ENCODE measurements at places on chromosomes 12 and 14.

- no peak for DNase-seq
Measured at GRCh38 chr12:106602076-106602475, 19.3 kb downstream of the RFX4 start.

- DNase-seq = no peak
Measured at GRCh38 chr14:90567991-90568390, 171.2 kb downstream of the CALM1 start.

- DNase-seq = peak; percentile 87
Measured at GRCh38 chr14:90454041-90455000, 57.5 kb downstream of the CALM1 start.

GRCh38 chr14:35973770-35974169 is 147.6 kb downstream of the BRMS1L start:
- no peak for DNase-seq

DNA sequence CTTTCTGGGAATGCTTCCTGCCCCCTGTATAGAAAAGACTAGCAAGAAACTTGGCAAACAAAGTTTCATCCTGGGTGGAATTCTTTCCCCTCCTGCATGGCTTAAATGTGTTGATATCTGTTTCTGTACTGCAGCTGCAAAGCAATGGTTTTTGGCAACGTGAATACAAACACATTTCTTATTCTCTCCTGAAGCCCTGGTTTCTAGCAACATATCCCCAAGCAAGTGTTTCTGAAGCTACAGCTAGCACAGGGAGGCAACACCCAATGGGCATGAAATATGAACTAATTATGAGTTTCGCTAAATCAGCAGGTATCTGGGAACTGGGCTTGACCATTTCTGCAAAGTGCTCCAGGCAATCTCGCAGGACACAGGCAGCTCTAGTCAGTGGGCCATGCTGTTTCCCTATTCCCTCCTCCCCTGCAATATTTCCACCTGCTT is 392.3 kb upstream of the TMPO start:
- DNase-seq = no peak

DNA sequence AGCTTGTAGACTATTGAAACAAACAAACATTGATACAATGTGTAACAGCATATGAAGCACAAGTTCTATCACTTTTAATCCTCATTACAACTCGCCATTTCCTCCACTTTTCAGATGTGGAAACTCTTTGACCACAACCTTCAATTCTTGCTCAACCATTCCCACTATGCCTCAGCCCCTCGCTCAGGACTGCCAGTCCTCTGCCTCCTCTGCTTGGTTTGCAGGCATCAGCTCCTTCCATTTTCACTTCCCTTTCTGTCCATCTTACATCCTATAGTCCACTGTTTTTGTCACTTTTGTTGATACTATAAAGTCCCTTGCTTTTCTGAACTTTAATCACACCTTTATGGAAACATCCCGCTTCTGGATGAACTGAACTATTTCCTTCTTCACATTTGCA is 28.2 kb upstream of the CD27 start:
- no peak for DNase-seq

GRCh38 chr12:121190523-121191031 is 19.4 kb upstream of the P2RX4 start:
- DNase-seq = peak; percentile 98

- DNase-seq = no peak
Measured at GRCh38 chr14:49545716-49546115, 40.5 kb downstream of the RPS29 start.

DNA sequence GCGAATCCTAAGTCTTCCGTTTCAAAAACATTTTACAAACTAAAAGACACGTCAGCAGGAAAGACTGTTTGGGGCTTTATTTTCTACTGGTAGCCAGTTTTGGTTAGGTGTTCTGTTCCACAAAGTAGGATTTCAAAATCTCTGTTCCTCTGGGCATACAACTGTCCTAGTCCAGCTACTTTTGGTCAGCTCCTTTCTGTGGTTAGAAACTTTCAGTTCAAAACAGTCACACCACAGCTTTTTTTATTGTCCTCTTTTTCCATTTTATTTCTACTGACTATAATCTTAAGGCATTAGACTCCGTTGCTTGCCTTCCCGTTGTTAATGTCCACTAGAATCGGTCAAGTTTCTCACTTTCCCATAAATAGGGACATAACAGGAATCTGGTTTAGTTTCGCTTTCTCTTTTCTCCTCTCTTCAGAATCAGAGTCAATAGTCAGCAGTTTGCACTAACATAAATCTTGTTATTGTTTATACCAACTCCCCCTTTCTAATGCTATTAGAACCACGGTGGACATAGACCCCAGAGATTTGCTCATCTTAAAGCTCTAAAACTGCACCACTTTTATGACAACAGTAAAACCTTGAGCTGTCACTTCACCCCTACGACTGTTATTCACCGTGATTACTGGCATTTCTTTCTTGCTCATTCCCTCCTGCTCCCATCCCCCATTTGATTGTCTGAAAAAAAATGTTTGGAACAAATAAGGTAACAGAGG is 41.5 kb upstream of the NPAS3 start:
- peak; percentile 44 for DNase-seq

- DNase-seq = peak; percentile 75
Measured at GRCh38 chr12:4118017-4118510, 155.5 kb upstream of the CCND2 start.

DNA sequence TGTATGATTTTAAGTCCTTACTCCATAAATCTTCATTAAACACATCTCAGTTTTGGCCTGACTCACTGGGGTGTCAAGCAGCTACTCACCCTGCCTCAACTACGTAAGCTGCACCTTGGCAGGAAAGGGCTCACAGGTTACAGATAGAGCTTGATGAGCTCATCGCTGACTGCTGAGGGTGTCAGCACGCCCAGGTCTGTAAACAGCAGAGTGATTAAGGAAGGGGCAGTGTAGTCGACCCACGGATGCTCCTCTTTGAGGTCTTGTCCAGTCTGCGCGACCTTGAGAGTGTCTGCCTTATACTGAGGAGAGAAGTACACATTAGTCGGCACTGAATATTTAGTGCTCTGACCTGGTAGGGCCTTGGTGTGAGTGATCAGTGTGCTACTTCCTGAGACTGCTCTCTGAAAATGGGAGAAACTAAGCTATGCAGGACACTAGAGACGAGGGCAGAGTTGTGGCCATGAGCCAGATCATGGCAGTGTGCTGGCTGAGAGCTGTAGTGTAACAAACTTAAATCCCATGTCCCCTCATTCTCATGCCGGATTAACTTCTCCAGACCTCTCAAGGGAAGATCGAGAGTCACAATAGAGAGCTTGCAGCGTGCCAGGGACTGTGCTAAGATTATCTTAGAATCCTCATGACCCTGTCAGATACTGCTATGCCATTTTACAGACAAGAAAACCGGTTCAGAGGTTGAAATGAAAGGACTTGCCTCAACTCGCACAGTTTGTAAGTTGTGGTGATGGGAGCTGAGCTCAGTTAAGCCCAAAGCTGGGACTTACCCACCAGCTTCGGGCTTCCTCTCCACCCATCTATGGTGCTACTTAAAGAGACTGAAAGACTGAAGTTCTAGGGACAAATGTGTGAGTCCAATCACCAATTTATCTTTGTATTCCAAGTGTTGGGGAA is 11.6 kb downstream of the EIF2B1 start:
- DNase-seq = no peak

GRCh38 chr12:49432616-49433015 is 65.4 kb downstream of the SPATS2 start:
- no peak for DNase-seq

GRCh38 chr12:94609917-94610443 is 40.4 kb downstream of the TMCC3 start:
- DNase-seq = no peak

- no peak for DNase-seq
Measured at GRCh38 chr12:75591628-75592027, 80.2 kb upstream of the KRR1 start.

GRCh38 chr12:10741845-10742244 is 18.7 kb upstream of the YBX3 start:
- no peak for DNase-seq

GRCh38 chr14:31858868-31859267 is 218.2 kb upstream of the ARHGAP5 start:
- no peak for DNase-seq

- DNase-seq = no peak
Measured at GRCh38 chr12:16636435-16637055, 30.6 kb upstream of the LMO3 start.

- DNase-seq = no peak
Measured at GRCh38 chr12:132604668-132605441, 5.5 kb downstream of the LRCOL1 start.

GRCh38 chr12:10155966-10156365 is 16.0 kb downstream of the OLR1 start:
- DNase-seq = no peak

- no peak for DNase-seq
Measured at GRCh38 chr14:65506801-65507200, 94.3 kb downstream of the FUT8 start.

GRCh38 chr14:51999084-51999483 is 9.7 kb downstream of the RTRAF start:
- DNase-seq = peak; percentile 64

Data from EL (cell line).